ENCODE measurements at places on chromosomes 5 and 9.

- DNase-seq = no peak
Measured at GRCh38 chr5:107368615-107369014, 302.1 kb downstream of the EFNA5 start.

GRCh38 chr5:77486344-77486962, 5.7 kb downstream of the WDR41 start:
- peak; percentile 21 for DNase-seq

- no peak for DNase-seq
Measured at GRCh38 chr5:93099902-93100347, 481.1 kb downstream of the NR2F1-AS1 start.

DNA sequence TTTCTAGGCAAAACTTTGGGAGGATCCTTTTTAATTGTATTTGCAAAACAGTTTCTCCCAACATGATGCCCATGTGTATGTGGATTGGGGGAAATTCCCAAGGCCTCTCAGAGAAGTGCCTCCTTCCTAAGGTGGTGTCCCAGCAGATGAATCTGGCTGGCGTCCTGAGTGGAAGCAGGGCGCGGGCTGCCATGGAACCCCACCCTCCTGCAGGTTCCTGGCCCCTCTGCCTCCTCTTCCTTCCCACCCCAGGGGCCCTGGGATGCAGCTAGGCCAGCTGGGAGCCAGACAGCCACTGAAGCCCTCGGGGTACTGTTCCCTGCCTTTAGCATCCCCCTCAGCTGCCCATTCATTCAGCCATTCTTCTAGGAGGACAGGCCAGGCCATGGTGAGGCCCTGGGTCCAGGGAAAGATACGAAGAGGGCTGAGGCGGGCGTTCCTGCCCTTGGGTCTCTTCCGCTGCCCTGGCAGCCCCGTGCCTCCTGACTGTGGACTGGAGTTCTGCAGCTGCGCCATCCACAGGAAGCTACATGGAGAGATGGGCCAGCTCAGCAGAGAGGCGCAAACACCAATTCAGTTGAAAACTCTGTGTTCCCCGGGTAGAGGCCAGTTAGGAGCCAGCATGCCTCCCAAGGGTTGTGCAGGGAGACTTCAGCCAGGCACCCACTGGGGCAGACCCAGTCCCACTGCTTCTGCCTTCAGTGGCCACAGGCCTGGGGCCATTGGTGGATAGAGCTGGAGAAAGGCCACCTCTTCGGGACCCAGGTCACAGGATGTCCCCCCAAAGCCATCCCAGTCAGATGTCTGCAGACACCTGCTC, 36.5 kb downstream of the ADAMTS2 start:
- no peak for DNase-seq

DNA sequence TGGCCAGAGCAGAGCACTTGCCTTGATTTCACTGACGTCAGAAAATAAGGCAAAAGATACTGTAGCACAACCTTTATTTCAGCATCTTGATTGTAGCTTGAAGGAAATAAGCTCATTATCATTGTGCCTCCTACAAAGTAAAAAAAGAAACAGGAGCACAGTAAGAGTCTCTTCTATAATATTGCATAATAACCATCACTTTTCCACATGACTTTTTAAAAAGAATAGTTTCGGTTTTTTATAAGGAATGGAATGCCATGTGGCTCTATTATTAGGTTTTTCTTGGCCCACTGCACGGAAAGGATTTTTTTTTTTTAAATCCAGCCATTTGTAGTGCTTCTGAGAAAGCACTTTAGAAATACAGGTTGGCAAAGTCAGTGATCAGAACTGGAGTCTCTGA, 655.3 kb downstream of the LRRC70 start:
- no peak for DNase-seq

DNA sequence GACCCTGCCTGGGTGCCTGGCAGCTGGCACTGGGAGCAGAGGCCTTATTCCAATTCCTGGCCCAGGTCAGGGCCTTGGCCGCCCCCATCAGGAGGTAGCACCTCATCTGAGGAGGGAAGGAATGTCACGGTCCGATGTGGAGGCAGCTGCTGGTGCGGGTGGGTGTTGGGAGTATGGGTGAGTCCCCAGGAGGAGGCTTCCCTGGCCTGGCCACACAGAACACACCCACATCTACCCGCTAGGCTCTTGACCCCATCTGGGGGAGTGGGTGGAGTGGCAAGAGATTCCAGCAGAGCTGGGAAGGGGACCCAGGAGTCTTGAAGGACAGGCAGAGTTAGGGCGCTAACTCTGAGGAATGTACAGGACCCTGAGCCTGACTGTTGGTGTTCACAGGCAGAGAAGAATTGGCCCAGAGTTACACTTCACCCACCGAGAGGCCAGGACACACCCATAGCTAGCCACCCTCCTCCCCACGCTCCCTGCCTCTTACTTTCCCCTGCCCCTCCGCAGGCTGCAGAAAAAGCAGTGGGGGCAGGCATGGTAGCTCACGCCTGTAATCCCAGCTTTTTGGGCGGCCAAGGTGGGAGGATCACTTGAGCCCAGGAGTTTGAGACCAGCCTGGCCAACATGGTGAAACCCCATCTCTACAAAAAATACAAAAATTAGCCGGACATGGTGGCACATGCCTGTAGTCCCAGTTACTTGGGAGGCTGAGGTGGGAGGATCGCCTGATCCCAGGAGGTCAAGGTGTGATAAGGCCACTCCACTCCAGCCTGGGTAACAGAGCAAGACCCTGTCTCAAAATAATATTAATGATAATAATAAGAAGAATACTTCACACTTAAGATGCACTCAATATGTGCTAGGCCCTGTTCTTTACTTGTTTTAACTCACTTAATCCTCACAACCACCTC, 6.0 kb downstream of the OLFML2A start:
- DNase-seq = no peak

GRCh38 chr5:135690466-135690865, 111.7 kb upstream of the CXCL14 start:
- DNase-seq = no peak

GRCh38 chr5:171549274-171549673, 129.8 kb downstream of the FGF18 start:
- DNase-seq = no peak

DNA sequence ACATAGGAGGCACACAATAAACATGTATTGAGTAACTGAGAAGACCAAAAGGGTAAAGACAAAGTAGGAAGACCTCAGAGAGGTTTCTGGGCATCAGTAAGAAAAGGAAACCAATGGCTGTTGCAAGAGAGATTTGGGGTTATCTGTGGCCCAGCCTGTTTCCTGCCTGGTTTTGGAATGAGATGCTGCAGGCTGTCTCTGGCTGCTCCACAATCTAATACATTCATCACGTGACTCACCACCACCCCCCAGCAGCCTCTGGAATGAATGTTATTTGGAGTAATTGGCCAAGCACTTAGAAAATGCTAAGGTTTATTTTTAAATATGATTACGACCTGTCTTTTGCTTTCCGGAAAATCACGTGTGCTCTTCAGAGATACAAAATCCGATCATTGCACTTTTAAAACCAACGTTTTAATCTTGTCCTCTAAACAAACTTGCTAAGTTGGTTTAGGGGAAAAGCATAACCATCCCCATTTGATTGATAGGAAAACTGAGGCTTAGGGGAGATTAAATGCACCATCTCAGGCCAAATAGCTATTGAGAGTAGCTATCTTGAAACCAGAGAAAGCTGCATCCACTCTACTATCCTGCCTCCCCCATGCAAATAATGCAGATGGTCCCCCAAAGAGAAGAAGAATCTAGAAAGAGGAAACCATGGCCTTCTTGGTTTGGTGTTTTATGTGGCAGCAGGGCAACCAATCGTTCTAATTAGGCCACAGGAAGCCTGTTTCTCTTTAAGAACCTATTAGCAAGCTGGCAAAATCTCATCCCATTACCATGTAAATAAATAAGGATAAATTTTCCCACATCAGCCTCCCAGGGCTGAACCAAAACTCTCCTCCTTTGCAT, 151.8 kb upstream of the ADRA1B start:
- DNase-seq = no peak

DNA sequence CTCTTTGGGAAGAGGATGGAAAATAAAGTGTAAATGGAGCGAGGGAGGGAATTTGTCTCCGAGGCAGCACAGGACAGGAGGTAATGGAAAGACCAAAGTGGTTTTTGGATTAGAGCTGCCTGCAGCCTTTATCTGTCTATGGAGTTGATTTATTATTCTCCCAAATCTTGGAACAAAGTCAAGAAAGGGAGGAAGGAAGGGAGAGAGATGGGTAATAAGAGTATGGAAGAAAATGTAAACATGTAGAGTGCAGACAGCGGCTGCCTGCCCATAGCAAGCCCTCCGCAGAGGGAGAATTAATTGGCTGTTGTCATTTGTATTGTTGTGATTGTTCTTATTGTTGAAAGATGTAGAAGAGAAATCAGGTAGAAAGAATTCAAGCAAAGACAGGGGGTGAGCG, 15.7 kb downstream of the KCNIP1 start:
- DNase-seq = no peak

GRCh38 chr9:114945616-114946412, 15.4 kb upstream of the TNFSF8 start:
- no peak for DNase-seq

- DNase-seq = no peak
Measured at GRCh38 chr5:36522746-36523065, 83.7 kb upstream of the SLC1A3 start.

DNA sequence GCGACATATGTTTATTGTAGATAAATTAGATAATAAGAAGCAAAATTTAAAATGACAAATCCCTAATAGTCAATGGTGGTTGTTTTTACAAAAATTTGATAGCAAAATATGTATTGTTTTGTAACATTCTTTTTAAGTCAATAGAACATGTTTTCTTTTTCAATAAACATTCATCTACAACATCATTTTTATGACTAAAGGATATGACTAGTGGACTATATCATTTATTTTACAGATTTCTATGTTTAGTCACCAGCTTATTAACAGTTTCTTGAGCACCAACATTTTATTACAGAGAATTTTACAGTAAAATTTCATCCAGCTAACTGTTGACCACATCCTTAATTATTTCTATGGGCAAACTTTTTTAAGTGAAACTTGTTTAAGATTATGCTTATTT, 114.7 kb upstream of the IL7R start:
- DNase-seq = no peak

- DNase-seq = no peak
Measured at GRCh38 chr9:19998153-19998552, 209.3 kb upstream of the SLC24A2 start.

GRCh38 chr9:114385397-114386181, 2.2 kb downstream of the AKNA start:
- DNase-seq = peak; percentile 44

DNA sequence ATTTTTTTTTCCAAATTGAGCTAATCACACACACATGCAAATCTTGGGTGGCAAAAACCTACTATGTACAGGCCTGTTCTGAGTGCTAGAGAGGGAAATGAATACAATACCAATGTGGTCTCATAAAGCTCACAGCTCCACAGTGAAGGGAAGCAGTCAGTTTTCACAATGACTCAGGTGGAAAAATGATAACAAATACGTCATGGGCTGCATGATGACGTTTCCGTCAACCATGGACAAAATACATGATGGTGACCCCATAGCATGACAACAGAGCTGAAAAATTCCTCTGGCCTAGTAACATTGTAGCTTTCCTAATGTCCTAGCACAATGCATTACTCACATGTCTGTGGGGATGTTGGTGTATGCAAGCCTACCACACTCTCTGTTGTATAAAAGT, 252.5 kb downstream of the TRIM32 start:
- DNase-seq = no peak

- no peak for DNase-seq
Measured at GRCh38 chr5:167783145-167783817, 508.2 kb upstream of the WWC1 start.

DNA sequence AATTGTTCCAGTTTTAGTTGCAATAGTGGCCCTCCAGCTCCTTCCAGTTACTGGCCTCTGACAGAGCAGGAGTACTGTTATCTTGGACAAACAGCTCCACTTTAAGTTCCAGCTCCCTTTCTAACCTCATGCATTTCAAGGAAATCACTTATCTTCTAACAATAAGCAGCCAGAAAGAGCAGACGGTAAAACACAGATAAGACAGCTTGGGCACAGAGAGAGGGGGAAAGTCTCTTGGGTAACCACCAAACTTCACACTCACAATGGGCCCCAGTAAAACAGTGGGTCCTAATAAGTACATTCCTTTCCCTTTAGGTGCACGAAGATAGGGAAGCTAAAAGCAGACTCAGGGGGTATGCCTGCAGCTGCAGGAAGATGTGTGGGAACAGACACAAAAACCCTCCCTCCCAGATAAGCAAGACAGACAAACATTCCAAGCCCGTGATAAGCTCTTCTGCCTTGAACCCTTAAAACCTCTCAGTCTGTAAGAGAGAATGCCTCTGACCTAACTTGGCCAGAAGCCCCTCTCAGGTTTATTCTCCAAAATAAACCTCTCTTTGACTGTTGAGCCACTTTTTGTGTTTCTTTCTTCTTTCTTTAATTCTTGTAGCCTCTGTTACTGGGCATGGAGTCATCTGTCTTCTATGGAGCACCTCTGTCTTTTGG, 30.8 kb downstream of the OR1J1 start:
- no peak for DNase-seq

- DNase-seq = no peak
Measured at GRCh38 chr9:6184749-6185645, 30.6 kb upstream of the IL33 start.

GRCh38 chr9:71210326-71210725, 88.9 kb upstream of the TRPM3 start:
- DNase-seq = no peak

DNA sequence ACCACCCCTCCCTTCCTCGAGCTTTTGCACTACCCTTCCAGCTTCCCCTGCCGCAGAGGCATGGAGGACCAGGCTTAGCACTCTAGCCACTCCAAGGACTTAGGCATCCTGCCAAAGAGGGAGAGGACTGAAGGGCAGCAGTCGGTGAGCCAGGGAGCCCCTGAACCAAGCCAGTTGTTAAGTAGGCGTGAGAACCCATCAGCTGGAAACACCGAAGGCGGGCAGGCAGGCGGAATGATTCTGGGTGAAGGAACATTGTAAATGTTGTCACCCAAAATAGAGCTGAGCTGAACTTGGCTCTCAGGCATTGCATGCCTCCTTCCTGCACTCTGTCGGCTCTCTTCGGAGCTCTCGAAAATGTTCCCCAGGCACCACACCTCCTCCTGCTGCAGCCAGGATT, 42.8 kb downstream of the NRG2 start:
- no peak for DNase-seq

GRCh38 chr5:106966686-106967315, 703.9 kb downstream of the EFNA5 start:
- no peak for DNase-seq

GRCh38 chr5:157108976-157109375, at the start of gene HAVCR2:
Gene HAVCR2 (minus strand): TSS chr5:157109044. CDS start chr5:157108983, 61 bp downstream.
- DNase-seq = peak; percentile 10

- DNase-seq = no peak
Measured at GRCh38 chr9:21078702-21079101, 960 bp upstream of the IFNB1 start.

GRCh38 chr5:88396751-88397281, 128.2 kb upstream of the TMEM161B start:
- DNase-seq = no peak

GRCh38 chr5:119366540-119366881, 10.7 kb downstream of the TNFAIP8 start:
- DNase-seq = no peak

GRCh38 chr9:5783982-5784381, 48.9 kb downstream of the ERMP1 start:
- DNase-seq = no peak

GRCh38 chr5:17185773-17186172, 31.7 kb upstream of the BASP1 start:
- DNase-seq = no peak
